ENCODE measurements at places on chromosomes 6 and 20.
A peak's percentile ranks its signal among the peaks of the same experiment; 100 is the strongest.

- DNase-seq = peak; percentile 62
Observed at GRCh38 chr20:38143646-38144554, 21.2 kb downstream of the TGM2 start.

- DNase-seq = no peak
Observed at GRCh38 chr6:122116835-122117627, 282.4 kb upstream of the HSF2 start.

GRCh38 chr20:62914436-62914835 is 11.9 kb downstream of the DIDO1 start:
- DNase-seq = no peak

DNA sequence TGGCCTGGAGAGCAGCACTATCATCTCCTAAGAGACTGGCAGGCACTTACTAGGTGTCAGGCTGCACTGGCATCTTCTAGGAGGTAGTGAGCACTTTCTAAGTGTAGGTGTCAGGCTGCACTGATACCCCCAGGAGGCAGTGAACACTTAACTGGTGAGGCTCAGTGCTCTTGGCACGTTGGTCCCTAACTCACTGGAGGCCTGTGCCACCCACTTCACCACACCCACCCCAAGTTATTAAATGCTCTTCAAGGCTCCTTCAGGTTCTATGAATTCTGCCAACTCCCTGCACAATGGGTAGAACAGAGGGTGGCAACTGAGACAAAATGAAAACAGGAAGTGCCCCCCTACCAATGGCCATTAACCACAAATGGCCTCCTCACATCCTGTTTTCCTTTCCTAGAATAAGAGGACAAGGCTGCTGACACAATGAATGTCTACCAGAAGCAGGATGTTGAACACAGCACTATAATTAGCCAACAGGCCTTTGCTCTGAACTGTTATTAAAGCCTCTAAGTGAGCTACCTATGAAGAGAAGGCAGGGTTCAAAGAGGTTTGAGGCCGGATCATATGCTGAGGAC is 29.4 kb downstream of the NCOA5 start:
- DNase-seq = no peak

GRCh38 chr6:87674290-87674689 is 27.7 kb downstream of the AKIRIN2 start:
- peak; percentile 37 for DNase-seq

DNA sequence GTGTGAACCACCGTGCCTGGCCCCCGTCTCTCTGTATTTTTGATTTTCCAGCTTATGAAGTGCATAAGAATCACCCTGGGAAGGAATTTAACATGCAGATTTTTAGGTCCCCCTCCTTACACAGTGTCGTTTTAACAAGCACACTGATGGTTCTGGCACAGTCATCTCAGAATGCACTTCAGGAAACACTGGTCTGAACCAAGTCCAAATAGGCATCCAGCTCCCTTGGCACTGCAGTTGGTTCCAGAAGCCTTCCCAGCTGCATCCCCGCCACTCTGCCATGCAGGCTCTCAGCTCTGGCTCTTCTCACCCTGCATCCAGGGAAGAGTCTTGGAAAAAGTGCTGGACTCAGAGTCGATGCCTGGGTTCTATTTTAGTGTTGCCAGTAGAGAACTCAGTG is 20.1 kb downstream of the RIPOR2 start:
- DNase-seq = no peak

- peak; percentile 42 for DNase-seq
Observed at GRCh38 chr6:6479785-6480184, 108.7 kb upstream of the LY86 start.

- no peak for DNase-seq
Observed at GRCh38 chr20:34886122-34886521, 9.7 kb downstream of the ACSS2 start.

- DNase-seq = no peak
Observed at GRCh38 chr6:148959501-148959900, 212.7 kb downstream of the UST start.

All from erythroblast (primary cell).